ENCODE measurements at places on chromosomes 5 and 9. TPM values are rescaled to one million over a fixed set of nuclear protein-coding genes. Genes with fewer than 3 reads are reported as not detected.

PRDM9 gene
- total RNA-seq = not detected

SEMA6A gene
- total RNA-seq = 27.6 TPM

HAPLN1 gene
- total RNA-seq = 14.3 TPM

PCDHB16 gene
- total RNA-seq = 6.3 TPM

SPATA31E1 gene
- total RNA-seq = not detected

ENHO gene
- total RNA-seq = 3.9 TPM

PDE8B gene
- total RNA-seq = 0.83 TPM

PCDHA10 gene
- 11.3 TPM for total RNA-seq

OR1K1 gene
- not detected for total RNA-seq

C9orf50 gene
- total RNA-seq = 1.8 TPM

S100Z gene
- 0.45 TPM for total RNA-seq

BHMT gene
- not detected for total RNA-seq

DMRT3 gene
- total RNA-seq = not detected

LRRC70 gene
- 0.54 TPM for total RNA-seq

RNF44 gene
- 77.6 TPM for total RNA-seq

SLC6A18 gene
- not detected for total RNA-seq

HTR1A gene
- not detected for total RNA-seq

HAVCR1 gene
- not detected for total RNA-seq

PLEKHG4B gene
- 20.1 TPM for total RNA-seq

WDR38 gene
- total RNA-seq = not detected

GNA14 gene
- 0.21 TPM for total RNA-seq

CDKN2B-AS1 gene
- not detected for total RNA-seq

MUSK gene
- total RNA-seq = not detected

CYSRT1 gene
- 5.8 TPM for total RNA-seq

SIGMAR1 gene
- 125 TPM for total RNA-seq

SLC26A2 gene
- 7.0 TPM for total RNA-seq

ARSI gene
- 3.3 TPM for total RNA-seq

SLC1A3 gene
- 4.9 TPM for total RNA-seq

FAXDC2 gene
- 22.4 TPM for total RNA-seq

FASTKD3 gene
- total RNA-seq = 10.9 TPM

SCGB3A1 gene
- total RNA-seq = not detected

COL27A1 gene
- total RNA-seq = 19.2 TPM

KLF9 gene
- 0.30 TPM for total RNA-seq

NSUN2 gene
- 37.7 TPM for total RNA-seq

TMEM252 gene
- not detected for total RNA-seq

PKN3 gene
- 13.8 TPM for total RNA-seq

GPRIN1 gene
- 0.63 TPM for total RNA-seq

DNAJB5 gene
- total RNA-seq = 44.1 TPM

ENC1 gene
- total RNA-seq = 5.7 TPM

LCP2 gene
- total RNA-seq = not detected

FGD3 gene
- 1.3 TPM for total RNA-seq

ISL1 gene
- total RNA-seq = 10.4 TPM

PPP3R2 gene
- not detected for total RNA-seq
